ENCODE measurements at places on chromosomes 4 and X. TPM values are rescaled to one million over a fixed set of nuclear protein-coding genes. Genes with fewer than 3 reads are reported as not detected.

Gene ENPEP
- not detected for total RNA-seq

Gene DCLK2
- not detected for total RNA-seq

Gene SPATA18
- total RNA-seq: not detected

Gene KIF4A
- total RNA-seq: 0.08 TPM

Gene CDKL2
- 1.0 TPM for total RNA-seq

Gene ADH5
- total RNA-seq: 84.9 TPM

Gene IL1RAPL1
- total RNA-seq: not detected

Gene NRK
- not detected for total RNA-seq

Gene DMP1
- not detected for total RNA-seq

Gene PRR32
- not detected for total RNA-seq

Gene ZAR1
- not detected for total RNA-seq

Gene TRAM1L1
- total RNA-seq: not detected

Gene RASL11B
- 0.63 TPM for total RNA-seq

Gene GPR50
- not detected for total RNA-seq

Gene HSFX3
- total RNA-seq: not detected

Gene ZCCHC18
- total RNA-seq: 24.2 TPM

Gene CYBB
- total RNA-seq: 5.6 TPM

Gene USP17L22
- total RNA-seq: not detected

Gene SLC26A1
- total RNA-seq: 0.39 TPM

Gene GPR143
- not detected for total RNA-seq

Gene HPGDS
- total RNA-seq: not detected

Gene TBC1D8B
- 0.88 TPM for total RNA-seq

Gene SSX4
- total RNA-seq: not detected

Gene TBC1D19
- 7.3 TPM for total RNA-seq
